Activated CD4-positive, alpha-beta T cell treated with anti-CD3 and anti-CD28 coated beads for 48 hours (primary cell): ENCODE measurements at places on chromosomes 5 and 9.

DNA sequence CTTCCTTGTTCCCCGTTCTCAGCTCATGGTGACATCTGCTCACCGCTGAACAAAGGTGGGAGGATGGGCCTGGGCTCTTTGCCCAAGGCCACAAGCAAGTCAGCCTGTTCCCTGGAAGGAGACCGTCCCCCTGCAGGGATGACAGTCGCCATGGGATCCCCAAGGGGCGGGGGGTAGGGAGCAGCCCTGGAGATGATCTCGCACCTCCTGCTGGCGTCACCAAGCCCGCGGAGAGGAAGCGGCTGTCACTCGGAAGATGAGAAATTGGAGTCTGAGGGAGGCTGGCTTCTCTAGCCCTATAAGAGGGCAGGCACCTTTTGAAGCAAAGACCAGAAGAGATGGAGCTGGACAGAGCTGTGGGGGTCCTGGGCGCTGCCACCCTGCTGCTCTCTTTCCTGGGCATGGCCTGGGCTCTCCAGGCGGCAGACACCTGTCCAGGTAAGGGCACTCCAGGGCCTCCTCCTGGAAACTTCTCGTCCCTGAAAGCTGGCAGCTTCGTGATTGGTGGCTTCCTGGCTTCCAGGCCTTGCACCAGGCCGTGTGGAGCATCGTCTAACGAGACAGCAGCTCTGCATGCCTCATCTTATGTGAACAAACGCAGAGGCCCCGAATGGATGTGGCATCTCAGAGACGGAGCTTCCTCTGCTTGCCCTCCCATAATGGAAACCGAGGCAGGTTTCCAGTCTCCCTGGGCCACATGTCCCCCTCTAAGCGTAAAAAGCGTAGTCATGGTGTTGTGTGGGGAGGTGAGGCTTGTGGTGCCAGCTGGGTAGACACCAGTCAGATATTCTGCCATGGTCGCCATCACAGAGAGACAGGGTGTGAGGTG is at the start of gene FCN2:
FCN2 (plus strand) TSS at position 327 of the 829 bp plus-strand sequence; CDS start at position 339, 12 bp downstream.
- no peak for DNase-seq

- DNase-seq, result no peak
These were observed 72.5 kb upstream of the MAP1B start for GRCh38 chr5:72034770-72035169.

DNA sequence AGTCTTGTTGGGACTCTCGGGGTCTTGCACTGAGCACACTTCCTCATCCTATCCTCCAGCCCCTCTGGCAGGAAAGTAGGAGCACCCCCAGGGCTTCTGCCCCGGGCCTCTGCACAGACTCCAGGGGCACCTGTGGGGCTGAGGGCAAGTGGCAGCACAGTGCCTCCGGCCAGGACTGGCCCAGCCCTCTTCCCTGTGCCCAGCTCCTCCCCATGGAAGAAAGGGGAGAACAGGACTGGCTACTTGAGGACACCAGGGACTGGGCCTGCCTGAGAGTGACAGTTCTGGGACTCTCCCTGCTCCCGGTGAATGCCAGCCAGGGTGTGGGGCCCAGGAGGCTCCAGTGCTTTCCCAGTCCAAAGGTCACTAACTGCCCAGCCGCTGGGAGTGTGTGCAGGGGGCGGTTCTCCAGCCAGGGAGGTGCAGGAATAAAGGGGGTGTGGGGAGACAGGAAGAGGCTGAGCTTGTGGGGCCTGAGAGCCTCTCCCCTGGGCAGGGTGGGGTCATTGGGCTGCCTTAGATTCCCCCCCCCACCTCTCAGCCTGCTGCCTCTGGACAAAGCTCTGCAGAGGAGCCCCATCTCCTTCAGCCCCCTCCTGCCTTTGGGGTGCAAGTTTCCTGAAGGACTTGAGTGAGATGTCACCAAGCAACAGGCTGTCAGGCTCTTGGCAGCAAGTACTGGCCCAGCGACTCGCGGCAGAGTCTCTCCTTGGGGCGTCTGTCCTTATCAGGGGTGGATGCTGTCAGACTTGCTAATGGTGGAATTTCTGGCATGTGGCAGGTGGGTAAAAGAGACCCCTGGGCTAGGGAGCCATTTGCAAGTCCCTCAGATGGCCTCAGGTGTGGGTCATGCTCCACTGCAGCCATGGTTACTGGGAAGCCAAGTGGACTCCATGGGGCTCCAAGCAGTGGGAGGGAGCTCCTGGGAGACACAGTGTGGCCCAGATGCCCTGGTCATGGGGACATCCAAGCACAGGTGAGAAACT is 19.1 kb upstream of the JADE2 start:
- DNase-seq, result no peak

GRCh38 chr9:14318361-14318760 is 4.4 kb upstream of the NFIB start:
- DNase-seq, result no peak
